NCI-H226 (cell line): ENCODE measurements at places on chromosomes 6 and 20.

GRCh38 chr6:44415873-44416502 is 28.5 kb downstream of the CDC5L start:
- DNase-seq: no peak

DNA sequence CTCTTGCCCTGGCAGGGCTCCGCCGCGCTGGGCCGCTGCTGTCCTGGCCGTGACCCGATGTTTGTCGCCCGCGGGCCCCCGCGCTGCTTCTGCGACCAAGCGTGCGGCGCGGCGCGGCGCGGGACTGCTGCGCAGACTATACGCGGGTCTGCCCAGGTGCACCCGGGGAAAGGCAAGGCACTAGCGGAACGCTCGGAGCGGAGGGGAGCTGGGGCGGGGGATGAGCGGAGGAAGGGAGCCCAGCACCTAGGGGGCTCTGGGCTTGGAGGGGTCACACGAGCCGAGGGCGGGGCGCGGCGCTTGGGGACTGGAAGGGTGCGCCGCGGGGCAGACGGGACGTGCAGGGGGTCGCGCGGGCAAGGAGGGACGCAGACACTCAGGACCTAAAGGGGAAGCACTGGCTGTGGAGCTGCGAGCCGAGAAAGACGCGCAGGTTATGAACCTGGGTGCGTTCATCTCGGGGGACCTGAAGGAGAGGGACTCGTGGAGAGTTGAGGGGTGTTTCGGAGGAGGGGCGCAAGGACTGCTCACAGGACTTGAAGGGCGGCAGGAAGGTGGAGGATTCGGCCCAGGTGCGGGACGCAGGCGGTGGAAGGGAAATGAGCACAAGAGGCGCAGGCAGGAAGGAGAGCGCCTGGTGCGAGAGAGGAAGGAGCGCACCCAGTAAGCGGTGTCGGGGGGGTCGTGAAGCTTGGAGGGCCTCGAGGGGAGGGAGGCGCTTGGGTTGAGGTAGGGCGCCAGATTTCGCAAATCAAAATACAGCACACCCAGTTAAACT is 40.8 kb upstream of the ZNFX1 start:
- no peak for DNase-seq

DNA sequence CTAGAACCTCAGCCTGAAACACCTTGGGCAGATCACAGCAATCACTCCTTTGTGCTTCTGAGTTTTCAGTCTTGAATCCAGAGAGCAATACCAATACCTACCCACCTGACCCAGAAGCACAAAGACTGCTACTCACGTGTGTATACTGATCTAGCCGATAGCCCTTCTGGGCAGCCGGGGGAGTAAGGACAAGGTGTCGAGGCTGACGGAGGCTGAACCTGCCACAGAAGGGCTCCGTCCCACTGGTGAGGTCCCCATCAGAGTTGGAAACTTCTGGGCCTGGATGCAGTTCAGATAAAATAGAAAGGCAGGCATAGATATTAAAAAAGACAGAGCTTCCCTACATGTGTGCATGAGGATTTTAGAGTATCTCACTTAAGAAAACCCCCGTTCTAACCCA is 32.0 kb downstream of the PKHD1 start:
- DNase-seq: no peak

DNA sequence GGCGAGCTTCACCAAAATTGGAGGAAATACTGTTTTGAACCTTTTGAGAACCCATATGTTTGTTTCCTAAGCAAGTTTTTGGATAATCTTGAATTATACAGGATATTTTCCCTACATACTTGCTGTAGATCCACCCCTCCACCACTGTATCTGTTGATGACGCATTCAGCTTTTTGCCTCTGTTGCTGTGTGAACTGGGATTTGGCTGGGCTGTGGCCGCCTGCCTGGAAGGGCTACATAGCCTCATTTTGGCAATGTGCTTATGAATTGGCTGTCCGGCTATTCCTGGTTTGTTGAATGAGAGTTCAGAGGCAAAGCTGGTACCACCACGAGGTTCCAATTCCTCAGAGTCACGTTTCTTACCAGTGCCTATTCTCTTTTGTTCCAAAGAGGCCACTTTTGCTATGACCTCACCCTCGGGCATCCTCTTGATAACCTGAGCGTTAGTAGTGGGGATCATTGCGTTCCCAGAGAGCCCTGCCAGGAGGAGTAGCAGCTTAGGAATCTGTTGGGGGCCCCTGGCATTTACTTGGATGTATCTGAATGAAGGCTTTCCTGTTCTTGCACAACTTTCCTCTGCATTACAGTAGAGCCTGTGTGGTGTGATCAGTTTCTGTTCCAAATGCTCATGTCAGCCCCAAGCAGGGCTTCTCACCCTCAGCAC is 6.4 kb downstream of the FAM83D start:
- DNase-seq: peak; percentile 86

GRCh38 chr6:14682812-14683211 is 563.1 kb upstream of the JARID2 start:
- DNase-seq: peak; percentile 64

GRCh38 chr20:35171753-35172433 is at the start of gene PROCR:
TSS of gene PROCR (plus strand) at chr20:35172072. CDS start at chr20:35172155, 83 bp downstream.
- DNase-seq: peak; percentile 95

- DNase-seq: peak; percentile 54
Observed at GRCh38 chr20:49766979-49767521, 45.6 kb upstream of the SLC9A8 start.

GRCh38 chr6:34389034-34389433 is 3.4 kb downstream of the NUDT3 start:
- DNase-seq: no peak

DNA sequence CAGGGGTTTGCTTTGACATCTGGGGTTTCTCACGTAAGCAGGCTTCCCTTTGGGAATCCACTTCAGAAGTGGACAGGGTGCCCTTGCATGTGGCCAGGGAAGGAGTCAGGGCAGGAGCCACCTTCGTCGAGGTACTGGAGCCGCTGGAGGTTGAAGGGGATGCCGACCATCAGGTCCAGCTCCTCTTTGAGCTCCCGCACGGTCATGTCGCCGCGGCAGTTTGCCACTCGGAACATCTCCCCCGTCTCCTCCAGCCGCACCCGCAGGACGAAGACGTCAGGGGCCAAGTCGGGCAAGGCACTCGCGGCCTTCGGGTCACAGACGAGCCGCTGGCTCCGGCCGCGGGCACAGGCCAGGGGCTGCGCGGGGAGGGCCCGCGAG is 360 bp downstream of the ANKRD60 start:
- no peak for DNase-seq

- DNase-seq: no peak
Observed at GRCh38 chr6:108723594-108723993, 124.6 kb upstream of the ARMC2 start.

DNA sequence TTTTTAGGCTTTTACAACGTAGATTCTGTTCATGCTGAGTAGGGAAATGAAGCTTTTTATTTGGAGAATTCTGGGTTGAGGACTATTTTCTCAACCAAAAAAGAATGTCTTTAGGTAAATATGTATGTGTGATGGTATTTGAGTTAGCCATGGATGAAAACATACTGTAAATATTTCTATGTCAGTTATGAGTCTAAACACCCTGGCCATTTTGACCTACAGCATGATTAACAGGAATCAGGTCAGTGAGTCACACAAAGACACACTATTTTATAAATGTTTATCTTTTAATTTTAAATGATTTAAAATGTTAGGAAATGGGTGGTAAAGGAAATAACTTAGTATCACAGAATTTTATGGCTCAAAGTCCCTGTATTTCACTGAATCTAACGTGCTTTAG is 851.7 kb upstream of the MAP3K7 start:
- DNase-seq: no peak

GRCh38 chr6:21597801-21598673 is 4.5 kb downstream of the SOX4 start:
- DNase-seq: no peak

- no peak for DNase-seq
Observed at GRCh38 chr6:4401408-4402368, 266.3 kb upstream of the ECI2 start.

DNA sequence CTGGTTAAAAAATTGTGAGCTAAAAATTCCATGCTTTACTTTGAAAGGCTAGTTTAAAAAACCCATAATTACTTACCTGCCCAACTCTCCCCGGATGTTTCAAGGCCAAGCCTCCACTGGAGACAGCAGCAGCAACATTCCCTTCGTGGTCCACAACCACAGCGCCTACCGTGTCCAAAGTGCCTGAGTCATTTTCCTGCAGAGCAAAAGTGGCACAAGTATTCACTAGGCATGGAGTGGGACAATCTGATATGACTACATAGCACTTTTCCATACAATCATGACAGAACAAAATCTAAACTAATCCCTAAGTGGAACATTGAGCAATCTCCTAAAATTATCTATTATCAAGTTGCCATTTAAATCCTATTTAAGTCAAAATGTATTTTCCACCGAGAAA is 104.8 kb downstream of the TASP1 start:
- no peak for DNase-seq

- no peak for DNase-seq
Observed at GRCh38 chr20:49863666-49864065, 51.0 kb downstream of the SLC9A8 start.

DNA sequence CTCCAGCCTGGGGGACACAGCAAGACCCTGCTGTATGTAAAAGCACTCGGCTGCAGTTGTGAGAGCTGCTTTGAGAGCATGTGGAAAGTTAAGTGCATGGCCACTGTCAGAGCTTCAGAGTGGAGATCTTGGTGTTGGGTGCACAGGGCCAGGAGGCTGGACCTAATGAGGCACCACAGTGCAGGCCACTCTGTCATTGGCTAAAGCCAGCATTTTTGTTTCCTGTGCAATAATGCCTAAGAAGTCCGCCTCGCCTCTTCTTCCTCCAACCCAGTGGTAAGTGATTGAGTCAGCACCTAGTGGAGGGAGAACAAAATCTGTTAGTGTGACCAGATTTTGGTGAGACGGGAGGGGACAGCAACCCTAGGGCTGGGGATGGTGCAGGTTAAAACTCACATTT is 60.6 kb downstream of the SSR1 start:
- DNase-seq: no peak

- no peak for DNase-seq
Observed at GRCh38 chr20:47338131-47338628, 18.3 kb downstream of the ZMYND8 start.

DNA sequence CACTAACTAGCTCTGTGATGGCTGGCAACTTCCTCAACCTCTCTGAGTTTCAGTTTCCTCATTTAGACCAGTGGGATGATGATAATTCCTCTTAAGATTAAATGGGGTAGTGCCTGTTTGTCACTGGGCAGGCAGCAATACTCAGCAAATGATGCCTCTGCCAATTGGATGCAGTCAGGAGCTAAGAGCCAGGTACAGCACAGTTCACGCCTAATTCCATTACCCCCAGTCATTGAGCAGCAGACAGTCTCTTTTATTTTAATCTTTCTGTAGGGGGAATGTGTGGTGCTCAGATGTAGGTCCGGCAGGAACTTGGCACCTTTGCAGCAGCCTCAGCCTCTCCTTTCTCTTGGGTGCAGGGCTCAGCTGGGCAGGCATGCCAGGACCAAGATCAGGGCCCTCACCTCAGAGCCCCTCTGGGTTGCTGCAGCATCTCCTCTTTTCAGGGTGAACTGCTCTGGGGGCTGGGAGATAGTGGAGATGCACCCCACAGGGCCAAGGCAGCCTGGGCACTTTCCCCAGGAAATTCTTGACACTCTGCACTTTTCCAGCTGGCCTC is 243.8 kb downstream of the LRFN2 start:
- DNase-seq: no peak

GRCh38 chr6:56959094-56959493 is 4.2 kb downstream of the BEND6 start:
- DNase-seq: peak; percentile 68

GRCh38 chr6:157019733-157020132 is 242.6 kb downstream of the ARID1B start:
- no peak for DNase-seq

GRCh38 chr6:28081486-28081751 is 1.1 kb downstream of the ZNF165 start:
- DNase-seq: no peak

- no peak for DNase-seq
Observed at GRCh38 chr6:28525496-28526039, at the start of gene GPX5. TSS of gene GPX5 (plus strand) at chr6:28525881. CDS start at chr6:28526014, 133 bp downstream.

DNA sequence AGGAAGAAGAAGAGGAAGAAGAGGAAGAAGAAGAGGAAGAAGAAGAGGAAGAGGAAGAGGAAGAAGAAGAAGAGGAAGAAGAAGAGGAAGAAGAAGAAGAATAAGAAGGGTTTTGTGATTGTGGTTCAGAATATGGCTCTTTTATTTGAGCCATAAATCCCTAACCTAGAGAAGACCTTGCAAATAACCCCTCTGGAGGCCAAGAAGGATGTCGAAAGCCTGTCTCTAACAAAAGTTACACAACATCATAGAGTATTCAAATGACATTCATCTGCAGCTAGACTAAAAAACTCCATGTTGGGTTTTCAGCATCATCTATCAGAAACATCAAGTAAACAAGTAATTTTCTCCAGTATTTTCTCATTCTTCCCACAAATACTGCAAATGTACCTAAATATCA is 100.9 kb downstream of the RNASET2 start:
- DNase-seq: no peak
